ENCODE measurements at places on chromosomes 7 and 10. TPM values are rescaled to one million over a fixed set of nuclear protein-coding genes. Genes with fewer than 3 reads are reported as not detected.

Gene EBLN1
- not detected for total RNA-seq

Gene GNGT1
- not detected for total RNA-seq

Gene BTBD16
- total RNA-seq = not detected

Gene APBB1IP
- not detected for total RNA-seq

DNA sequence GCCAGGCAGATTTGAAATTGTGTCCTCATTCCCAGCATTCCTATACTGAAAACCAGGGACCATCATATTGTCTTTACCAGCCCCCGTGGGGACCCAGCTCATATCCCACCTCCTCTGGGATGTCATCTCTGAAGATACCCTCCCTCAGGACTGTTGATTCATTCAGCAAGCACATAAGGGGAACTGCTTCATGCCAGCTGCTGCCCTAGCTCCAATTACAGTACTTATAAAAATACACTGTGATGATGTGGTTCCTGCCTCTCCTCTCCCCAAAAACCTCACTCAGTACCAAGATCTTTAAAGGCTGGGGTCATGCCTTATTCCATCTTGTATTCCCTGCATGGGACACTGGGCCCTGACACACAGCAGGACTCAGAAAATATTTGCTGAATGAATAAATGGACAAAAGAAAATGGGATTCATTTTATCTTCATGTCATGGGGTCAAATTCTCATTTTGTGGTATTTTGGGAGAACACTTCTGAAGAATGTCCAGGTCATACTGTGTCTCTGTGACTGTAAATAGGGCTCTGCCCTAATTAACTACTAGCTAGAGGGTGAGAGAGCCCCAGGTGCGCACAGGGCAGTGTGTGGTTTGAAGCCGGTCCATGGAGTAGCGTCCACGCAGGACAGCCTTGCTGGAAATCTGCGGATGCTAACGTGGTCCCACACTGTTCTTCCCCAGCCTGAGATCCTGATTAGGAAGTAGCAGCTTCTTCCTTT lies 29.0 kb upstream of the DAGLB start:
- no peak for DNase-seq

DNA sequence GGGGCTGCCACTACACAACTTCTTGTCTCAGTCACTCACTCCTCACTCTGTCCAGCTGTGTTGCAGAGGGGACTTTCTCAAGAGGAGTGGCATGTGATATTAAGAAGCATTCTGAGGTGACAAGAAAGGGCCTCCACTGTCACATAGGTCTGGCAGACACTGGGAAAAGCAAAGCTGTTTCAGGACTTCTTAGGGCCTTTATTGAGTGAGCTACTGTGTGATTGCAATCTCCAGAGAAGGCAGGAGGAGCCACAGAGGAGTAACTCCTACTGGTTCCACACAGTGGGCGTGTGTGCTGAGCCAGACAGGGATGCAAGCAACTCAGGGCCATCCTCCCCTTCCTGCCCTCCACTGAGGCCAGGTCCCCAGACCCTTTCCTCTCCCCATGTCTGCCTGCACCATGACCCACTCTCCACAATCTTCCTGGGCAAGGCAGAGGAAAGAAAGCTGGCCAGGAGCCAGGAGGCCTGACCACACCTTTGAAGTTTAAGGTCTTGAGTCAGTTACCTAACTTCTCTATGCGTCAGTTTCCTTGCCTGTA lies 262.0 kb upstream of the ZMIZ1 start:
- no peak for DNase-seq

DNA sequence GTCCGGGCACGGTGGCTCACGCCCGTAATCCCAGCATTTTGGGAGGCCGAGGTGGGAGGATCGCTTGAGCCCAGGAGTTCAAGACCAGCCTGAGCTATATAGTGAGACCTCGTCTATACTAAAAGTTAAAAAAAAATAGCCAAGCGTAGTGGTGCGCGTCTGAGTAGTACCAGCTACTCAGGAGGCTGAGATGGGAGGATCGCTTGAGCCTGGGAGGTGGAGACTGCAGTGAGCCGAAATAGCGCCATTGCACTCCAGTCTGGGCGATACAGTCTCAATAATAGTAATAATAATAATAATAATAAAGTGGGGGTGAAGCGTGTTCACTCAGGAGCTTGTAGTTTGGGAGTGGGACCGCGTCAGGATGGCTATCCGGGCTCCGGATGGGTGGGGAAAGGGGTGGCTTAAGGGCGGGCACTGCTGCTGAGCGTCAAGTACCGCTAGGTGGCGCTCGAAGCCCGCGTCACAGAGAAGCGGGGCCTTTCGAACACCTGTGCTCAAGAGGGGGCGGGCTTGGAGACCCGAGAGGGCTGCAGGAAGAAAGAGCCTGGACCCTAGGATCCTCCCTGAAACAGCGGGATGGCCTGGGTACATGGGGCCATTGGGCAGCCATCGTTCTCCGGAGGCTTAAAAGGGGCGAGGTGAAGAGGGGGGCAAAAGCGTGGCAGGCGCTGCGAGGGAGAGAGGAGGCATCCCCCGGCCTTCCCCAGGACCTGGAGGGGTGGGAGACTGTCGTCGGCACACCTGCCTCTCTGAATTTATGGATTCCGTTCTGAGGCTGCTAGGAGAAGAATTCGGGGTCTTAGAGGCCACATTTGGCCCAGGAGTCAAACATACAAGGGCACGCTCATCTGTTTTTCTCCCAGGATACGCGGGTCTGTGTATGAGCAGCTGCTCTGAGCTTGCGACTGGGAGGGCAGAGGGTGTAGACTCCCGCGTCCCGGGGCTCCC lies 14.5 kb downstream of the LBX1 start:
- DNase-seq = peak; percentile 12

DNA sequence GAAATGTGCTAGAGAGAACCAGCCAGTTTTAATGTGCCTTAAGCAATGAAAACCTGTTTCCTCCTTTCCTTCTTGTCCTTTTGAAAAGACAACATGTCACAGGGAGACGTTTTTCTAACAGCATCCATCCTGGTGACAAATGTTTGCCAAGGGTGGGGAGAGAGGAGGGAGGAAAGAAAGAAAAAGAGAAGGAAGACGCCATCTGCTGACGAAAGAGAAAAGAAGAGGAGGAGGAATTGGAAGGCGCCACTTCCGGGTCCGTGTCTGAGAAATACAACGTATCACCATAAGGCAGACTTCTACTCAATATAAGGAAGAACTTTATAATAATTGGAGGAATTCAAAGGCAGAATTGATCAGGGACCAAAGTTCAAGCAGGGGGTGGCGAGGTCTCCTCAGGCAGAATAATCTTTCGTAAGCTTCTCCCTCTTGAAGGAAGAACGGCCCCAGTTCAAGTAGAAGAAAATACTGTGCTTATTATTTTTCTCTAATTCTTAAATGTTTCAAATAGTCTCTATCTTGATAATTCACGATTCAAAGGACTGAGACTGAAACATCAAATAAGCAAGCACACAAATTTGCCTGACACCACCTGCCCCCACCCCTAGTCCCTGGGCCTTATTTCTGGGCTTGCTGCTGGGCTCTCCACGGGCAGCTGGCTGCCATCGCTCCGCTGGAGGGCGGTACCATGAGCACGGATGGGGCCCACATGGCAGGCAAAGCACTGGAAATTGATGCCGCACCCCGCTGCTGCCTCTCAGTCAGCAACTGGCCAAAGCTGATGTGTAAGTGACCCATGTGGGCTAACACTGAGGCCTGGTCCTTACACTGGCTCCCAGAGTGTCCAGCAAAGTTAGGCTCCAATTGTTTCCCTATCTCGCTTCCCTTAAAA lies 273.7 kb upstream of the KLF14 start:
- DNase-seq = peak; percentile 65

GRCh38 chr10:132563485-132564248 lies 26.1 kb downstream of the INPP5A start:
- DNase-seq = no peak

DNA sequence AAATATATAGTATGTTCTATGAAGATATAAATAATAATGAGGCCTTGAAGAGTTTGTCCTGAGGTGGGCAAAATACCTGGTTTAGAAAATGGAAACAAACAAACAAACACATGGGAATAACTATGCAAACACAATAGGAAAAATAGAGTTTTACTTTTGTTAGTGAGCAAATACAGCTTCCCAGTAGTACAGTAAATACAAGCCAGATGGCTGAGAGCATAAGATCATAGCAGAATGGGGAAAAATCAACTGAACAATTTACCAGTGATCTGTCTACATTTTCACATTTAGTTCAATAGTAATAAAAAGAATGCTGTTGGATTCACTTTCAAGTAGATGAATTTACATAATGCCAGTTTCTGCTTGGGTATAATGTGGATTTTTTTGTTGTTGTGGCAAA lies 45.1 kb downstream of the ADD3 start:
- no peak for DNase-seq

GRCh38 chr10:125086691-125087090 lies 73.7 kb downstream of the CTBP2 start:
- no peak for DNase-seq

GRCh38 chr7:128100225-128100948 lies 69.2 kb upstream of the LRRC4 start:
- DNase-seq = no peak

DNA sequence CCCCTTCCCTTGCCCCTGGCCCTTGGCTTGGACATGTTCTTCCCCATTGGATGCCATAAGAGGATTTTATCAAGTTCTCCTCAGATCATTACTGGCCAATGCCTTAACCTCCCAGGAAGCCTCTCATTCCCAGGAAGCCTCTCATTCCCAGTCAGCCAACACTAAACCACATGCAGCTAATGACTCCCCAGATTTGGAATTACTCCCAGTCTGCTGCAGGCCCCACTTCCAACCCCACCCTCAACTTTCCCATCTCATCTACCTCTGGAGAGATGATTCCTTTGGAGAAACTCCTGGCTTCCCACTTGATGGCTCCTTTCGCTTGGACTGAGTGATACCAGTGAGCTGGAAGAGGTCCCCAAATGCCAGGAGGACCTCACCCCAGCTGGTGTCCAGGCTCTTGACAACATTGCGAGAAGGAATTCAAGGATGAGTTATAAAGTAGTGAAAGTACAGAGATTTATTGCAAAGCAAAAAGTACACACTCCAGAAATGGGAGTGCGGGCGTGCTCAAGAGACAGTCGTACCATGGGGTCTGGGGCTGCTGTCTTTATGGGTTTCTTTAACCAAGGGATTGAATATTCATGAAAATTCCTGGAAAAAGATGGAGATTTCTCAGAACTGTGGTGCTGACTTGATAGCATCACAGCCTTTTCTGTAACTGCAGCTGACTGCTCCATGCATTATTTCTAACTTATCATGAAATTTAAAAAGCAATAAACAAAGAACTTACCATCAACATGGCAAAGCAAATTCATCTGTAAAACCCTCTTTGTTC lies 117.2 kb upstream of the ADCY1 start:
- no peak for DNase-seq

DNA sequence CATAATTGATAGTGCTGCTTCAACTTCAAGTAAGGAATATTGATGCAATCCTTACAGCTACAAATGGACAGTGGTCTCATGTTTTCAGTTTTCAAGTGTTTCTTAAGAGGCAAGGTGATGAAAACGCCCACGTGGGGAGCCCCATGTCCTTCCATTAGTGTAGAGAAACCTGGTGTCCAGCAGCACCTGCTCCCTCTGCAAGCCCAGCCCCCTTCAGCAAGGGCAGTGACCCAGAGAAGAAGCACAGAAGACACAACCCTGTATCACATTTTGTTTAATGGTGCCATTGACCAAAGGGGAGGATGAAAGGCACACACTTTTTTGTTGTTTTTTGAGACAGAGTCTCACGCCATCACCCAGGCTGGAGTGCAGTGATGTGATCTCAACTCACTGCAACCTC lies 143.7 kb downstream of the EGFR start:
- DNase-seq = no peak

DNA sequence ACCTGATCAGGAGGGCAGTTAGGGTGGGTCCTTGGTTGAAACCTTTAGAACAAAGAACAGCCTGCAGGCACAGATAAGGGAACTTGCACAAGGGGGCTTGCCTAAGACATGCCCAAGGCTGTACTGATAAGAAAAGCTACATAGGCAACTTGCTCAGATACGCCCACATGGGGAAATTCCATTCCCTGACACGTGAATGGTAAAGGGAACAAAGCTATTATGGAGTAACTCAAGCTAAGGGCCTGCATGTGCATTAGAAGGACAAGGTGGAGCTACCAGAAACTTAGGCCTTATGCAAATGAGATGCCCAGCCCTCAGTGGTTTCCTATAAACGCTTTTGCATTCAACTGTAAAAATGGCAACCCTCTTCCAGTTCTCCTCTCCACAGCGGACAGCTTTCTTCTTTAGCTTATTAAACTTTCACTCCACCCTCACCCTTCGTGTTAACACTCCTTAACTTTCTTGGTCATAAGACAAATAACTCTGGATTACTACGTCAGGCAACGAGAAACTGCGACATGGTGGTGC lies 1192.1 kb upstream of the CELF2 start:
- no peak for DNase-seq

- no peak for DNase-seq
These were observed 222.9 kb downstream of the GLRX3 start for GRCh38 chr10:130358981-130359650.

DNA sequence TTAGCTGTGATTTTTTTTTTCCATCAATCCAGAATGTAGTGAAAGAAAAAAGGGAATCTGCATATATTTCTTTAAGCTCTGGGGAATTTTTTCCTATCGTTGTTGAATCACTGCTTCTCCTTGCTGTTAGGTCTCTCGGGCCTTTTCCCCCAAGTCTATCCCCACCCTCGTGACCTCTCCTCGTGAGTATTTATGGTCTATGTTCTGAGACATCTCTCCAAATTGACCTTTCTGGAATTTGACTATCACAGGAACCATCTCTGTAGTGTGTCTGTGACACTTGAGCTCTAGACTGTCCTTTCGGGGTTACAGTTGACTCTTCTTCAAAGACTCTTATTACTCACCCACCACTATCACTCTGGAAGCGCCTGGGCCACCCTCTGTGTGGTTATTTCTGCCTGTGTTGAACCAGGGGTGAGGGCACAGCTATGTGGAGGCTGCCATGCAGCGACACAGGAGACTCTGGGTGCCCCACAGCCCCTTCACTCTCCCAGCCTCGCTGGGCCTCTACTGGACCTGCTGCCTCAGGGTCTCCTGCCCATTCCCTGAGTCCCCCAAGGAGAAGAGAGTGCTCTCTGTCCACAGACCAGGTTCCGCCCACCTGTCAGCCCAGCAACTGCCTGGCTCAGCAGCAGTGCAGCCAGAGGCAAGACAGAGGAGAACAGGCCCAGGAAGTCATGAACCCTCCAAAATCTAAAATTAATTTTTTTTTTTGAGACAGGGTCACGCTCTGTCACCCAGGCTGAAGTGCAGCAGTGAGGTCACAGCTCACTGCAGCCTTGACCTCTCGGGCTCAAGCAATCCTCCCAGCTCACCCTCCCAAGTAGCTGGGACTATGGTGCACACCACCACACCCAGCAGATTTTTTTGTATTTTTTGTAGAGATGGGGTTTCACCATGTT lies 45.7 kb upstream of the PTPRN2 start:
- DNase-seq = no peak

DNA sequence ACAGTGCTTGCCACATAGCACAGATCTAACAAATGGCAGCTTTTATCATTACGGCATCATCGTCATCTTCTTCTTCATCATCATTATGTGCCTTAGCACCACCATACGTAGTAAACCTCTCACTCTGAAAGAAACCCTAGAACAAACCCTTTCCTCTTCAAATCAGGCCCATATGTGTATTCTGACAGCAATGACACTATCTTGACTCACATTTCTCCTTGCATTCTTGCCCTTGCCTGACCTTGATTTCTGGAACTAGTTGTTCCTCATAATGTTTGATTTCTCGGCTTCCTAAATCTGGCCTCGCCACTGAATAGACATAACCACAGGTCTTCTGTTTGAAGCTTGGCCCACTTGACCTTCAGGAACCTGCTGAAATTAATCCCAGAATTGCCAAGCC lies 115.3 kb downstream of the DGKI start:
- no peak for DNase-seq

Measured in dermis microvascular lymphatic vessel endothelial cell (primary cell).